ENCODE measurements at places on chromosomes 13 and 19.
A peak's percentile ranks its signal among the peaks of the same experiment; 100 is the strongest.

DNA sequence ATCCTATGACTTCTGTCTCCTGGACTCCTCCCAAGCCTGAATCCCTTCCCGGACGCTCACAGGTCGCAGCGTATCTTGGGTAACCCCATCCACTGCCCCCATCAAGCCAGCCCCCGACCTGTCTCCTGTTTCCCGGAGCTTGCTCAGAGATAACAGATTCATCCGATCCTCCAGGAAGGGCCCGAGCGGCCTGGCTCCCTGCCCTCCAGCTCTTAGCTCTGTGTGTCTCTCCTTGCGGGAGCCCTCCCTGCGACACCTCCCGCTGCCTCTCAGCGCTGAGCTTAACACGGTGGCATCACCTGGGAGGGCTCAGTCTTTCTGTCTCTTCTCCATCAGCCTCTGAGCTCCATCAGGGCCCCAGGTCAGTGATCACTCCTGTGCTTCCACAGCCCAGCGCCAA is 4.3 kb upstream of the TMEM255B start:
- DNase-seq, result no peak

DNA sequence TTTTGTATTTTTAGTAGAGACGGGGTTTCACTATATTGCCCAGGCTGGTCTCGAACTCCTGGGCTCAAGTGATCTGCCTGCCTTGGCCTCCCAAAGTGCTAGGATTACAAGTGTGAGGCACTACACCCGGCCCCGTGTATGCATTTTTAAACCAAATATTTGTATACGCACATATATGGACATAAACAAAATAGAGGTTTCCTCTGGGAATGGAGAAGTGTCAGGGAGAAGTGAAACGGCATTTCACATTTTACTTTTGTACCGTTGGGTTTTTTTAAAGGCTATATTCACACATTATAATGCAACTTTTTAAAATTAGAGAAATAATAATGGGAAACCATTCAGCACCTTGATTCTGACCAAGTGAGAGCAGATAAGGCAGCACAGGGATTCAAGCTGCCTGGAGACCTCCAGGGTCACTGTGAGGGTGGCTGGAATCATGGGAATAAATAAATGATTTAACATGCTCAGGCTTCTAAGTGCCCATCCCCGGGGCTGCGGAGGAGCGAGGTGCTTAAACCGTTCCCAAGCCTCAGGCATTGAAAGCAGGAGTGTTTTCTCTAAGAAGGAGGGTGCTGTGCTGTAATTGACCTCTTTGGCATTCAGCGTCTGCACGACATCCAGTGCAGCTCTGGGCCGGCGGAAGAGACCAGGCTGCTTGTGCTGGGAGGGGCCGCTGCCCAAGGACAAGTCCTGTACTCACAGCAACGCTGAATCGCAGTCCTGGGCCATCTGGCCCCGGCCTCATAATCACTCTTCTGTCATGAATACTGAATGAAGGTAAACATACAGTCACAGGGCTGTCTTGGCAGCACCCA is 24.7 kb downstream of the GPR42 start:
- no peak for DNase-seq

- DNase-seq, result no peak
Measured at GRCh38 chr13:47478985-47479384, 522.1 kb downstream of the SUCLA2 start.

DNA sequence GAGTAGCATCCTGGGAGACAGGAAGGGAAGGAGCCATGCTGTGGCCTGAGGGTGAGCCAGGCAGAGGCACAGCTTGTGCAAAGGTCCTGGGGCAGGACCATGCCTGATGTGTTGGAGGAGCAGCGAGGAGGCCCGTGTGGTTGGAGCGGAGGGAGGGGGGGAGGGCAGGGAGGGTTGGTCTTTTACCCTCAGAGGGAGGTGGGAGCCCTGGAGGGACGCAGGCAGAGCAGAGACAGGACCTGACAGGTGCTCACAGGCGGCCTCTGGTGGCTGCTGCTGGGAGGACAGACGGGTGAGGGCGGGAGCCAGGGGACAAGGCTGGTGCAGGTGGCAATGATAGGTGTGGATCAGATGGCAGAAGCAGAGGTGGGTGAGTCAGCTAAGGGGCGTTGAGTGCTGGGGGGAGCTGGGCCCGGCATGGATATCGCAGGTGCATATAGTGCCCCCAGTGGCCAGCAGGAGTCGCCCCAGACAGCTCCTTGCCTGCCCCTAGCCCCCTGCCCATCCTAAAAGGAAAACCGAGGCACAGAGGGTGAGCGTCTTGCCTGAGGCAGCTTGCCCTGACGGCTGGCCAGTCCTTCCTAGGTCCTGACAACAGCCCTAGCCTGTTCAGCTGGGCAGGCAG is 9.8 kb upstream of the GNA15 start:
- DNase-seq, result peak; percentile 72

DNA sequence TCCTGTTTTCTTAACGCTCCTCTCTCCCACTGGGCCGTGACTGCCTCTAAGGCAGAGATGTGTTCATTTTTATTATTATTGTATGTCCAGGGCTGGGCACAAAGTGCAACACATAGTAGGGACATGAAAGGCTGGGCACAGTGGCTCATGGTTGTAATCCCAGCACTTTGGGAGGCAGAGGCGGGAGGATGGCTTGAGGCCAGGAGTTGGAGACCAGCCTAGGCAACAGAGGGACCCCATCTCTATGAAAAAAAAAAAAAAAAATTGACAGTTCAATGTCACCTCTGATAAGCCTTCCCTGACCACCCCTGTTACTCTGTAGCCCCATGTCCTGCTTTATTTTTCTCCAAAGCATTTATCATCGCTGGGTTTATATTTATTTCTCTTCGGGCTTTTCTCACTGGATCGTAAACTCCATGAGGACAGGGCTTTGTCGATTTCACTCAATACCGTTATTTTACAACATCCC is 481 bp upstream of the SAE1 start:
- DNase-seq, result no peak

DNA sequence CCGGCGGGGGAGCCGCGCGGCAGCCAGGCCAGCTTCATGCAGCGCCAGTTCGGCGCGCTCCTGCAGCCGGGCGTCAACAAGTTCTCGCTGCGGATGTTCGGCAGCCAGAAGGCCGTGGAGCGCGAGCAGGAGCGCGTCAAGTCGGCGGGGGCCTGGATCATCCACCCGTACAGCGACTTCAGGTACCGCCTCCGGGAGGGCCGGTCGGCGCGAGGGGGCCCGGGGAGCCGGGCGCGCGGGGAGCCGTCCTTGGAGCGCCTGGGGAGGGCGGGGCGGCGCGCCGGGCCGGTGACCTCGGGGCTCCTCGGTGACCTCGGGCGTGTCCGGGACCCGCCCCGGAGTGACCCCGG is 690 bp downstream of the HCN2 start:
- DNase-seq, result no peak

All from CD4-positive, alpha-beta T cell treated with Interleukin-2 at 100 ng/mL for 4 hours (primary cell).